ENCODE measurements at places on chromosomes 5 and 9. TPM values are rescaled to one million over a fixed set of nuclear protein-coding genes. Genes with fewer than 3 reads are reported as not detected.

CKMT2 gene
- not detected for total RNA-seq

MYOZ3 gene
- total RNA-seq, result not detected

PAEP gene
- not detected for total RNA-seq

SPATA6L gene
- total RNA-seq, result 3.4 TPM

IZUMO3 gene
- total RNA-seq, result not detected

HK3 gene
- 3.1 TPM for total RNA-seq

CLIC3 gene
- total RNA-seq, result 3.1 TPM

FANCG gene
- total RNA-seq, result 27.9 TPM

DNA sequence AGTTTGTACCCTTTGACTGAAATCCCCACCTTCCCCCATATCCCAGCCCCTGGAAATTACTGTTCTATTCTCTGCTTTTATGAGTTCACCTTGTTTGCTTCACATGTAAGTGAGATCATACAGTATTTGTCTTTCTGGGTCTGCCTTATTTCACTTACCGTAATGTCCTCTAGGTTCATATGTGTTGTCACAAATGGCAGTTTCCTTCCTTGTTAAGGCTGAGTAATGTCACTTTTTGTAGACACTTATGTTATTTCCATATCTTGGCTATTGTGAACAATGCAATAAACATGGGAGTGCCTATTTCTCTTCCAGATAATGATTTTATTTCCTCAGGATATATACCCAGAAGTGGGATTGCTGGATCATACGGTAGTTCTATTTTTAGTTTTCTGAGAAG is 272.3 kb downstream of the MRPS30 start:
- no peaks in the 10 kb centered on the region for H3K36me3 ChIP-seq
- no peak overlapping the region for H3K4me3 ChIP-seq
- DNase-seq, result no peak
- H3K27me3 ChIP-seq, result no peaks in the 10 kb centered on the region
- no peak overlapping the region for H3K27ac ChIP-seq

DNA sequence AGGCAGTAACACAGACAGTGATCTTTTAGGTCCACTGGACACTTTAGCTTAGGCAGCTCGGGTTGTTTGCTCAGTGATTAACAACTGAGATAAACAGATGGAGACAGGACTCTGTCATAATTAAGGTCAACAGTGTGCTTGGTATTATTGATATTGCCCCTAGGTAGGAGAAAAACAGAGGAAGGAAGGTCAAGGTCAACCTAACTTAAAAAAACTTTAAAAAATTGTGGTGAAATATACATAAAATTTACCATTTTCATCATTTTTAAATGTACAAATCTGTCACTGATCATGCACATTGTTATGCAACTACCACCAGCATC is 2.1 kb upstream of the HSPA4 start:
- no peaks in the 10 kb centered on the region for H3K36me3 ChIP-seq
- no peak overlapping the region for H3K4me3 ChIP-seq
- no peaks in the 10 kb centered on the region for H3K27me3 ChIP-seq
- no peak overlapping the region for H3K27ac ChIP-seq
- no peak for DNase-seq

- H3K4me1 ChIP-seq, result no peaks in the 10 kb centered on the region
- no peaks in the 10 kb centered on the region for H3K27me3 ChIP-seq
- H3K27ac ChIP-seq, result no peak overlapping the region
- no peak overlapping the region for H3K4me3 ChIP-seq
These were observed 228.7 kb upstream of the NR4A3 start for GRCh38 chr9:99592834-99593574.

- H3K4me1 ChIP-seq, result no peaks in the 10 kb centered on the region
- no peaks in the 10 kb centered on the region for H3K27me3 ChIP-seq
- no peak overlapping the region for H3K4me3 ChIP-seq
These were observed 67.6 kb upstream of the LHFPL2 start for GRCh38 chr5:78716206-78716605.

- H3K4me1 ChIP-seq, result no peaks in the 10 kb centered on the region
- no peak for DNase-seq
- no peaks in the 10 kb centered on the region for H3K27me3 ChIP-seq
- H3K36me3 ChIP-seq, result no peaks in the 10 kb centered on the region
- no peak overlapping the region for H3K4me3 ChIP-seq
These were observed 370.3 kb downstream of the ARHGEF28 start for GRCh38 chr5:73996151-73996755.

DNA sequence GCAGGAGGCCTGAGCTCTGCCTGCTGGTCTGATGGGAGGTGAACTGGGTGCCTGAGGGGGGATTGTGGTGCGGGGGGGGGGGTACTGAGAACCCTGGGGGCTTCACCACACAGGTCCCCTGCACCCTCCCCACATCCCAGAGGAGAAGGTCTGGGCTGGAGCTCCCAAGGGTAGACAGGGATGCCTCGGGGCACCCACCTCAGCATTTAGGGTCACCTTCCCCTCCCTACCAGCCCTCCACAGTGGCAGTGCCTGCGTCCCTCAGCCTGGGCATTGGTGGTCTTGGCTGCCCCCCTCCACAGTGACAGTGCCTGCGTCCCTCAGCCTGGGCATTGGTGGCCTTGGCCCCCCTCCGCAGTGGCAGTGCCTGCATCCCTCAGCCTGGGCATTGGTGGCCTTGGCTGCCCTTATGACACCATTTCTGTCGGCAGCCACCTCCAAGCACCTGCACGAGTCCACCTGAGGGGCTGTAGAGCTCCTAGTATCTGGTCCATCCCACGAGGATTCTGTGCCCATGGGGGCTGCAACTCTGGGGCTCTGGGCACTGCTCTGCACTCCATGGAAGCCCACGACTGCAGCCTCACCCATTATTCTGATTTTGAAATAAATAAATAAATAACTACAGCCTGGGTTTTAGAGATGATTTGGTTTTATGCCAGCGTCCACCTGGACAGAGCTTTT is 21.5 kb downstream of the NKD2 start:
- no peaks in the 10 kb centered on the region for H3K27me3 ChIP-seq
- no peak overlapping the region for H3K4me3 ChIP-seq
- H3K36me3 ChIP-seq, result no peaks in the 10 kb centered on the region

GRCh38 chr5:171851251-171851650 is 65.6 kb downstream of the SMIM23 start:
- no peaks in the 10 kb centered on the region for H3K4me1 ChIP-seq
- H3K27ac ChIP-seq, result no peak overlapping the region
- DNase-seq, result no peak
- no peak overlapping the region for H3K4me3 ChIP-seq
- H3K36me3 ChIP-seq, result no peaks in the 10 kb centered on the region

DNA sequence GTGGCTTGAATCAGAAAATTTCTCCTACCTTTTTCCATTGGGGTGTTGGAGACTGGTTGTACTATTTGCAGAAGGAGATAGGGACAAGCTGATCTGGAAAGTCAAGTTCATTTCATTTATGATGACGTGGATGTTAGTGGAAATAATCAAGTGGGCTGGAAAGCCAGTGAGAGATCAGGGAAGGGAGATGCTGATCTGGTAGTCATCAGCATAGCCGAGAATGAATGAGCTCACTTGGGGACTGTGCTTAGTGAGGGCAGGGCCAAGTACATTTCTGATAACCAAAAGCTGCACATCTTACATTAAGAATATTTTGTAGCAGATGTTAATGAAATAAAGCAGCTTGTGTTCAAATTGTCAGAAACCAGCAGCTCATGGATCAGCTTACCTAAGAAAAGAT is 12.1 kb downstream of the MAN2A1 start:
- no peaks in the 10 kb centered on the region for H3K36me3 ChIP-seq
- peaks cover 91% of the 10 kb centered on the region for H3K4me1 ChIP-seq
- no peak for DNase-seq
- no peak overlapping the region for H3K4me3 ChIP-seq
- no peaks in the 10 kb centered on the region for H3K27me3 ChIP-seq

DNA sequence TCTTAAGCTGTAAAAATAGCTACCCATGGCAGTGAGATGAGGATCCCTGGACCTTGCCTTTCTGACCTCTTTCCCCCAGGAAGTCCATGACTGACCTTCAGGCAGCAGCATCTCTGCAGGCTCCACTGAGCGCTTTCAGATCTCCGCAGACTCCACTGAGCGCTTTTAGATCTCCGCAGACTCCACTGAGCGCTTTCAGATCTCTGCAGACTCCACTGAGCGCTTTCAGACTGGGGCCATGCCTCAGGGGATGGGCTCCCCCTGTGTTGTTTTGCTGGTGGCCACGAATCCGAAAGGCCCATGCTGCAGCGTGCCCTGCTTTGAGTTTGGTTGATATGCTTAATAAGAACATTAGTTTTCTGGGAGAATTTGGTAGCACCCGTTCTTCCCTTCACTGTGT is 254.2 kb downstream of the FANCC start:
- no peaks in the 10 kb centered on the region for H3K27me3 ChIP-seq
- no peak overlapping the region for H3K4me3 ChIP-seq
- no peaks in the 10 kb centered on the region for H3K36me3 ChIP-seq
- no peak overlapping the region for H3K27ac ChIP-seq
- no peak for DNase-seq

GRCh38 chr9:101487443-101487840 is 46.2 kb upstream of the RNF20 start:
- H3K4me1 ChIP-seq, result no peaks in the 10 kb centered on the region
- no peak for DNase-seq
- H3K4me3 ChIP-seq, result no peak overlapping the region

- DNase-seq, result no peak
- H3K27me3 ChIP-seq, result no peaks in the 10 kb centered on the region
- no peak overlapping the region for H3K4me3 ChIP-seq
- H3K27ac ChIP-seq, result no peak overlapping the region
- H3K36me3 ChIP-seq, result no peaks in the 10 kb centered on the region
- H3K4me1 ChIP-seq, result no peaks in the 10 kb centered on the region
These were observed 730.1 kb downstream of the NR2F1-AS1 start for GRCh38 chr5:92850886-92851285.

DNA sequence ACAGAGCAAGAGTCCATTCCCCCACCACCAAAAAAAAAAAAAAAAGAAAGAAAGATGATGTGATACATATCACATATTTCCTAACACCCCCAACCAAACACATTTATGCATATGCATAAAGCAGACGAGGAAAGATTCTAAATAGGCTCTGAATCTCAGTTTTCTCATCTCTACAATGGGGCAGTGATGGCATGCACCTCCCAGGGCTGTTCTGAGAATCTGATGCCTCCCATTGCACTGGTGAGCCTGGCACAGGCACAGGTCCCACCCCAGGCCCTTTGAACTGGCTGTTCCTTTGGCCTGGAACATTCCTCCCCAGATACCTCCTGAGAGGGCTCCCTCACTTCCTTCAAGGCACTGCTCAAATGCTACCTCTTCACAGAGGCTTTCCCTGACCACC is 116.5 kb downstream of the C9orf50 start:
- H3K36me3 ChIP-seq, result no peaks in the 10 kb centered on the region
- H3K4me3 ChIP-seq, result no peak overlapping the region
- no peak for DNase-seq

GRCh38 chr5:7548596-7548995 is 152.7 kb downstream of the ADCY2 start:
- H3K4me1 ChIP-seq, result no peaks in the 10 kb centered on the region
- no peaks in the 10 kb centered on the region for H3K36me3 ChIP-seq
- H3K4me3 ChIP-seq, result no peak overlapping the region

- H3K4me1 ChIP-seq, result peaks cover 41% of the 10 kb centered on the region
- no peak overlapping the region for H3K4me3 ChIP-seq
- H3K27me3 ChIP-seq, result no peaks in the 10 kb centered on the region
- H3K27ac ChIP-seq, result no peak overlapping the region
- peaks cover 72% of the 10 kb centered on the region for H3K36me3 ChIP-seq
- no peak for DNase-seq
These were observed 12.0 kb downstream of the ZNF622 start for GRCh38 chr5:16453609-16454008.

DNA sequence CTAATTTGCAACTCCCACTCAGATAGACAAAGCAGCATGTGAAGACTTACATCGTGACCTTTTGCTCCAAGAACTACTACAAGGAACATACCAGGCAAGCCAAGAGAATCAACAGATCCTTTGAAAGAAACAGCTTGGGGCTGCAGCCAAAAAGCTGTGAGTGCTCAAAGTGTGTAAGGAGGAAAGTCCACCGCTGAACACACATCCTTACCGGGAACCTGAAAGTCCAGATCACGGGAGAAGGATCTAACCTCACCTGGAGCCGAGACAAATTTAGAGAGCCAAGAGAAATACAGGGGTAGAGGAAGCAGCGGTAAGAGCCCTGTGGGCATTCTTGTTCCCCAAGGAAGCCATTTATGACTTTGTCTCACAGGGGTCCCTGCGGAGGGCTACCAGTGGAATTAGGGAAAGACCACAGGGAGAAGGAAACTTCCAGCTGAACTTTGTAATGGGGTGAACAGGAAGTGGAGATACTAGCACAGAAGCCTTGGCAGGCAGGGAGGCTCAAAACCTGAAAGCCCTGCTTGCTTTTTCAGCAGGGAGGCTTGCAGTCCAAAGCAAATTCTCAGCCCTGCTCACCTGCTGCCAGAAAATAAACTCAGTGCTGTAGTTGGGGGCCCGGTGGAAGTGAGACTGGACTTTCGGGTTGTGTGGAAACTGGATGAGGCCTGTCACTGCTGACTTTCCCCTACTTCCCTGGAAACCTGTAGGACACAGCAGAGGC is 350.2 kb downstream of the DTWD2 start:
- no peaks in the 10 kb centered on the region for H3K27me3 ChIP-seq
- H3K4me3 ChIP-seq, result no peak overlapping the region
- DNase-seq, result no peak
- no peak overlapping the region for H3K27ac ChIP-seq

DNA sequence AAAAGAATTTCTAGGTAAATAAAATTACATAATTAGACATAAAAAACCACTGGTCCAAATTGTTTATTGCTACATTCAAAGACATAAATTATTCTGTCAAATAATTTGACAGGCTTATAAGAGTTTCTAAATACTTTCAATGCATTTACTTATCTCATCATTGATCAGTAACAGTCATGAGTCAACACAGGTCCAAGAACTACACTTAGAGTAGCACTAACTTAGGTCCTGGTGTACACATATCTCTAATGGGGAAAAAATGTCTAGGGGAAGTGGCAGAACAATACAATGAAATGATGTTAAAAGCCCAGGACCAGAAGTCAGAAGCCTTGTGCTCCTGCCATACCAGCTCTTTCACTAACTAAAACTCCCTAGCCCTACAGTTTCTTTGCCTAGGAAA is 96.5 kb upstream of the SLCO6A1 start:
- H3K27ac ChIP-seq, result no peak overlapping the region
- no peak overlapping the region for H3K4me3 ChIP-seq
- no peaks in the 10 kb centered on the region for H3K4me1 ChIP-seq
- DNase-seq, result no peak
- H3K36me3 ChIP-seq, result no peaks in the 10 kb centered on the region
- H3K27me3 ChIP-seq, result no peaks in the 10 kb centered on the region

DNA sequence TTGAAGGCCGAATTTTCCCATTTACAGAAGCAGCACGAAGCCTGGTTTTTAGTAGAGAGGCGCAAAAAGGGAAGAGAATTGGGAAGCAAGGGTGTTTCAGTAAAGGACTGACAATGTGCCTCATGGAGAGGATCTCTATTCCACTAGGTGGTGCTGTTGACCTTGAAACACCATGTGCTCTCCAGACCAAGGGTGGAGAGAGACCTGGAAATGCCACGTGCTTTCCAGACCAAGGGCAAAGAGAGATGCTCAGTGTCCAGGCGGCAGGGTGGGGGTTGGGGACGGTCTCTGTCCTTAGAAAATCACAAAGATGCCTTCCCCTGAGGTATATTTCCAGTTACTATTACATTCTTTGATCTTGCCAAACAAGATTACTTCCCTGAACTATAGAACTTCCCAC is 425.3 kb downstream of the CSNK1G3 start:
- no peak overlapping the region for H3K4me3 ChIP-seq
- DNase-seq, result no peak
- H3K27me3 ChIP-seq, result no peaks in the 10 kb centered on the region
- no peaks in the 10 kb centered on the region for H3K4me1 ChIP-seq
- no peak overlapping the region for H3K27ac ChIP-seq
- H3K36me3 ChIP-seq, result no peaks in the 10 kb centered on the region

All from CD4-positive, alpha-beta memory T cell (primary cell).